ENCODE measurements at places on chromosomes 16 and 17.
A peak's percentile ranks its signal among the peaks of the same experiment; 100 is the strongest.

DNA sequence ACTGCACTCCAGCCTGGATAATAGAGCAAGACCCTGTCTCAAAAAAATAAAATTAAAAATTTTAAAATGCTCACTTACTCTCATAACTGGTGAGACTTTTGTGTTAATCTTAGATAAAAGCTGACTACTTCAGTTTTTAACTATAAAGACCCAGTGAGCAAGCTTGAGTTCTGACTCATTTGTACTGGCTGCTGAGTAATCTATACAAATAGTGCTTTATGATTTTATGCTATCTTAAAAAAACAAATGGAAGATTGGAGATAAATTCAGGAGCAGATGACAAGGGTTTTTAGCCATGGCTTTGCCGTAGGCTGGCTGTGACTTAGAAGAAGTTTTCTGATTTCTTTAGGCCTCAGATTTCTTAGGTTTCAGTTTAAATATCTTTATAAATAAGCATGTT, 30.5 kb downstream of the SNTB2 start:
- no peak for DNase-seq

DNA sequence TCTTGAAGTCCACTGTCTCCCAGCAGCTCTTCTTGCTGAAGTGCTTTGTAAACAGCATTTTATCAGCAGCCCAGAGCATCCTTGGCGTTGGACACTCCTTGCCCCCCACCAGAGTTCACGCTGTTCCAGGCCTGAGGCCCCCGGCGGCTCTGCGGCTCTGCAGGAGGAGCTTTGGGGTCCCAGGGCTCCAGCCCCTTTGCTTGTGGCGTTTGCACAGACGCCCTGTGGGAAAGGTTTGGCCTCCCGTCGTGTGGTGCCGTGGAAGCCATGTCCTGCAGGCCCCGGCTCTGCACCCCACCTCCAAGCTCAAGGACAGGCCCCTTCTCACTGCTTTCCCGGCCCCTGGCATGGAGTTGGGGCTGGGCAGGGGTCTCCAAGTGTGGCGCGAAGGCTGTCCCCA, 14.1 kb downstream of the METRNL start:
- DNase-seq, result no peak

DNA sequence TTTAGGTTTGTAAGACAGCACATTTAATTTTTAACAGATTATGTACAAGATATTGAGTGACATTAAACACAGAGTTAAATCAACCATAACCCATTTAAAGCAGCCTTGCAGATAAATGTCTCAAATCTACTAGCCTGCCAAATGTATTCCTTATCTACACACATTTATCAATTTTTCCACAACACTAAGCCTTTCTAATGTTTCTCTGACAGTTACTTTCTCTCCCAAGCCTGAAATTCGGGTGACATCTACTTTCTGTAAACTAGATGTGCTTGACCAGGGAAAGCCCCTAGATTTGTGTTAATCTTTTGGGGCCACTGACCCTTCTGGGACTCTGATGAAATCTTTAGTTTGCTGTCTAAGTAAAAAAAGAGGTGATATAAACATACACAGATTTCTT, 69.0 kb downstream of the CDH13 start:
- no peak for DNase-seq

GRCh38 chr17:49572226-49572625, 3.4 kb upstream of the NXPH3 start:
- DNase-seq, result no peak

DNA sequence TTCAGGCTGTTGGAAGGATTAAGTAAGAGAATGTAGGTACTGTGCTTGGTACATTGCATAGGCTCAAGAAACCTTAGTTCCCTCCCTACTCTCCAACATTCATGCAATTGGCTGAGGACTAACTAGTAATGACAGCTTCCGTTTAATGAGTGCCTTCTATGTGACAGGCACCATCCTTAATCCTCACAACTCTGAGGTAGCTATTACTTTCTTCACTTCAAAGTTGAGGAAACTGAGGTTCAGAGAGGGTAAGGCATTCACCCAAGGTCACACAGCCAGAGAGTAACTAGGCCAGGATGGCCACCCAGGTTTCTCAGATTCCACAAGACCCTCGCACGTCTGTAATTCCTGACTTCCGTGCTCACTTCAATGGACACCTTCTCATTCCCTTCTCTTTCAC, 22.2 kb downstream of the UNC119 start:
- no peak for DNase-seq

DNA sequence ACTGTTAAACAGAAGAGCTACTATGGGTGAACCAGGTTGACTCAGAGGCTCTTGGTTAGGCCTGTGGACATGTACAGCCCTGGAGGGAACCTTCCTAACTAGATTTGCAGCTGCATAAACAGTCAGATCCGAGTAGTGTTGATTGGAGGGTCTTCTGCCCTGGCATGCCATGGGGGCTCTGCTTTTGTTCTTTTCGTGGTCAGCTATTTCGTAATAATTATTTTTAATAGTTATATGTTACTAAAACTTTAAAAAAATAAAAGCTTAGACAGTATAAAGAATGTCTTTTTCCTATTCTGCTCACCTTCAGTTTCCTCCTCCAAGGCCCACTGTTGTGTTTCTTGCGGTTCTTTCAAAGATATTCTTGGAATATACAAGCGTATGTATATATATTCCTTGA, 67.4 kb upstream of the CLEC18A start:
- DNase-seq, result no peak

DNA sequence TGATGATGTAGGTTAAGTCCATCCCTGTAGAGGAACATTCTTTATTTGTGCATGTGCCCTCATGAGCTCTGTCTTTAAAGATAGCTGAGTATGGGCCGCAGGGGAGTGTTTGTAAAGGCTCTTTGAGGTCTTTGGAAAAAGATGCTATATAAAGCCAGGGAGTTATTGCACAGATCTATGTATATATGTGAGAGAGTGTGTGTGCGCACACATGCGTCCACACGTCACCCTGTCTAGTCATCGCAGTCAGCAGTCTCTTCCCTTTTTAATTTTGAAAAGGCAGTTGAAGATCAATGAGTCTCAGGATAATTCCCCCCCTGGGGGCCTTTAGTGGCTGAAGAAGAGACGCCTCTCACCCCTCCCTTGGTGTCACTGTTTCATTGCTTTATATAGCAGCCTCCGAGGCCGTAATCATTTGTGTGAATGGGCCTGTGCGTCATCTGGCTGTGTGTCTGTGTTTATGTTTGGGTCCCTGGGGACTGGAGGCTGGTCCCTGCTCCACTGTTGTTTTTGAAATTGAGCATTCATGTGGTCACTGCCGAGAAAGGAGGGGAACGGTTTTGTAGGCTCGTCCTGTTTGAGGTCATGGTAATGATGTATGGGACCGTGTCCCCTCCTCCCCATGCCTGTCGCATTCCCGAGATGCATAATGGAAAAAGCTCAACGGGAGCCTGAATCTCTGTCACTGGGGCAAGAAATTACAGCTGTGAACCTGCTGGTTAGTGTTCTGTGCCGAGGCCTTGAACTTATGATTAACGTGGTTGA, 143.9 kb downstream of the SNX29 start:
- no peak for DNase-seq

DNA sequence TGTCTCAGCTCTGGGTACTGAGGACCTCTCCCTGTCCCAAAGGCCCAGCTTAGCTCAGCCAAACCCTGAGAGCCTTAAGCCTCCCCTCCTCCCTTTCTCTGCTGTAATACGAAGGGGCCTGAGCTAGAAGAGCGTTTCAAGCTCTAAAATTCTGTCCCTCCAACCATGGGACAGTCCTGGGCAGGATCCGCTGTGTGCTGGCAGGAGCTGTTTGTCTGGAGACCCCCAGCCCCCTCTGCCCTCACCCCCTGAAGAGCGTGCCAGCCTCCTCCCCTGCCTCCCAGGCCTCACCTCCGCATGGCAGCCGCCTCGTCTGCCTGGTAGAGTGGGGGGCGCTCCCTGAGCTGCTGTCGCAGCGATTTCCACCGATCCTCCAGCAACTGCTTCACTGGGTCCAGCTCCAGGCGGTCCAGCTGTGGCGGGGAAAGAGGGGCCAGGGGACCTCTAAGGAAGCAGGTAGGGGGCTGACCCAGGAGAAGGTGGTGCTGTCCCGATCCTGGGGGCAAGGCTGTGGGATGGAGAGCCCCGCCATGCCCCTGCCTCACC, 14.7 kb downstream of the UBALD2 start:
- no peak for DNase-seq

GRCh38 chr16:57741660-57742191, 6.2 kb downstream of the KATNB1 start:
- no peak for DNase-seq

DNA sequence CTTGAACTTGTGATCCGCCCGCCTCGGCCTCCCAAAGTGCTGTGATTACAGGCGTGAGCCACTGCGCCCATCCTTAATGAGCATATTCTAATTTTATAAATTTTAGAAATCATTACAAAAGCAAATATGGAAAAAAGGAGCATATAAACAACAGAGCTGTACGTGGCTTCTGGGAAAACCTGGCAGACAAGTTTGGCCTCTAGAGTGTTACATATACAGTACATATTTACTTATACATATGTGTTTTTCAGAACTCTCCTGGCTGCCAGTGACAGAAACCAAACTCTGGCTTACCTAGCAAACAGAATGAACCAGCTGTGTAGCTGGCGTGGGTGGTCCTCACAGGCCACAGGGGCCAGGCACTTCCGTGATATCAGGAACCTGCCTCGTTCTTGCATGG, 10.1 kb downstream of the DRC3 start:
- no peak for DNase-seq

DNA sequence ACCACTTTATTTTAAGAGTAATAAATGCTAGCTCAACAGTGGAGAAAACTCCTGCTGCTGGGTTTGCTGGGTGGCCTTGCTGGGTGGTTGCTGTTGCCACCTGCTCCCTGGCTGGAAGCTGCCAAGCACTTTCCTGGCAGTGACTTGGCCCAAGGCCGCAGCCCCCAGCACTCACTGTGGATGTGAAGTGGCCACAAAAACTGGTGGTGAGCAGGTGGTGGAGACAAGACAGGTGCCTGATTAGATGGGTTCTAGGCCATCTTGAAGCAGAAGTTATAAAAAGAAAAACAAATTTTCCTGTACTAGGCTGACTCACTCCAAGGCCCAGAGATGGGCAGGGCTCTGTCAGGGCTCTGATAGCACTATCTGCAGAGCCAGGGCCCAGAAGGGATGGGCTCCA, 224.7 kb upstream of the NLRP1 start:
- no peak for DNase-seq

GRCh38 chr17:78284146-78284545, 52.7 kb downstream of the TMEM235 start:
- no peak for DNase-seq

DNA sequence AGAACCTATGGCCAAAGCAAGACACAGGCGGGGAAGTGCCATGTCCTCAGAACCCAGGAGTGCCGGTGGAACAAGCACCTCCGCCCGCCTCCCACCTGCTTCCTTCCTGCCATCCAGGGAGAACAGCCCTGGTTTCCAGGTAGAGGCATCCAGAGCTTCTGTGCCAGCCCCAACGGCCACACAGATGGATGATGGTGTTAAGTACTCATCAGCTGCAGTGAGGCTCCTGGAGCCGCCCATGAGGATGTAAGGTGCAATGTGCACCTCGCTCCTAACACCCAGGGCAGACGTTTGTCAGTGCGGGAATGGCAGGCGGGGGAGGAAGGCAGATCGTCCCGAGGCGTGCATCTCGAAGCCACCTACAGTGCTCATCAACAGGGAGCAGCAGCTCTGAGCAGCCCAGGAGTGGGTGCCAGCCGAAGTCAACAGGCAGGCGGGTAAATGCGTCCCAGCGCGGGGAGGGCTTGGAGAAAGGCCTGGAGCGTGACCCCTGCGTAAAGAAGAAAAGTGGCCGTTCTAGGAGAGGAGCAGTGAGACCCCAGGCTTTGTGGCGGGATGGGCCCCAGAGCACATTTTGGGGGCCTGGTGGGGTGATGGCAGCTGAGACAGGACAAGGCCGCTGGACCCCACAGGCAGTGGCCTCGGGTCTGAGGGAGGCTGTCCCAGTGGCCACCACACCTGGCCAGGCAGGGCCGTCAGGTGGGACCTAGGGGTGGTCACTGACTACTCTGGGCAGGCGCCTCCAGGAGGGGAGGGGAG, 46.1 kb upstream of the ACSF3 start:
- no peak for DNase-seq

GRCh38 chr16:57009643-57010170, 20.4 kb downstream of the NLRC5 start:
- no peak for DNase-seq

- DNase-seq, result no peak
Observed at GRCh38 chr17:63250830-63251229, 195.3 kb downstream of the CYB561 start.

- DNase-seq, result no peak
Observed at GRCh38 chr17:4785311-4786105, 656 bp downstream of the VMO1 start.

GRCh38 chr17:20074489-20074888, 65.3 kb downstream of the SPECC1 start:
- DNase-seq, result no peak

DNA sequence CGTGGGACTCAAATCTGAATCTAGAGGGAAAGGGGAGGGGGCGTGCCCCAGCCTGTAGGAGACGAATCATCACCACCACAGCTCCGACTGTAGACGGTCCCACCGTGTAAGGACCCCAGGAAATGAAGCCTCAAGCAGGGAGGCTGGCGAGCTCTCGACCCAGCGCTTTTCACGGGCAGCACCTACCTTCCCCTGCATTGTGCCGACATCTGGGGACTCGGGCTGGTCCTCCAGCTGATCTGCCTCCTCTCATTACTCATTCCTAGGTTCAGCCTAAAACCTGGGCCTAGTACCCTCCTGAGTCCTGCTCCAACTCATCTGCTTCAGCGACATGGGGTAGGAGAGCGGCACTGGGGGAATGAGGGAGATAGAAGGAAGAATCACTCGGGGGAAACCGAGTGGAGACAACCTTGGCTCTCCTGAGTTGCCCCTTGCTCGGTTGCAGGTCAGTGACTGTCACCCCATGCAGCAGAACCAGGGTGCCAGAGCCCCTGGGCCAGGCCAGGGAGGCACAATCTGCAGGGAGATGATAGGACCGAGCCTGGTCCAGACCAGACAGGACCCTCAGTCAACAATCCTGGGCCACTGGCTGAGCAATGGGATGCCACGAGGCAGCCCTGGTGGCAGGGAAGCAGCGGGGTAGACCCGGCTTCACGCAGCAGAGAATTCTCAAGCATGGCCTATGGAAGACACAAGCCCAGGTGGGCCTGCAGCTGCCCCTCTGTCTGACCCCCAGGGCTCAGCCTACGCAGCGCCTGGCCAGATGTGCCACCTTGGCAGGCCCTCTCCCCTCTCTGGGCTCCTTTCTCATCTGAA, 833 bp upstream of the BCAR1 start:
- no peak for DNase-seq

DNA sequence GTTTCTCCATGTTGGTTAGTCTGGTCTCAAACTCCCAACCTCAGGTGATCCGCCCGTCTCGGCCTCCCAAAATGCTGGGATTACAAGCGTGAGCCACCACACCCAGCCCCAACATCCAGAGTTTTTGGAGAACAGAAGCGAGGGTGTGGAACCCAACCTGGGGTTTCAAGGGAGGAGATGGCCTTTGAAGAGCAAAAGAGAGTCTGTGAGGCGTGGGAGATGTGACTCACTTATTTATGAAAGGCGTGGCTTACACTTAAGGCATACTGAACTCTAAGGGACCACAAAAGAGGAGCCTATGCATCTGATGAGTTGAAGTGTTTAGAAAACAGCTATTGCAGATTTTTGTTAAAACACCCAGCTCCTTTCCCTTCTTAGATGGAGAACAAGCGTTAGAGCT, 18.9 kb downstream of the ARSG start:
- DNase-seq, result no peak

GRCh38 chr16:17836868-17837602, 366.3 kb upstream of the XYLT1 start:
- DNase-seq, result peak; percentile 75

All from neural progenitor cell (in vitro differentiated cells).